ENCODE measurements at places on chromosomes 7 and 10.
A peak's percentile ranks its signal among the peaks of the same experiment; 100 is the strongest.

GRCh38 chr7:36473454-36474282, 84.0 kb downstream of the ANLN start:
- no peak for DNase-seq

- no peak for DNase-seq
Observed at GRCh38 chr10:15360566-15360965, 10.5 kb downstream of the FAM171A1 start.

GRCh38 chr10:26528715-26529393, 90.7 kb downstream of the APBB1IP start:
- no peak for DNase-seq

GRCh38 chr10:61992059-61992460, 90.6 kb downstream of the ARID5B start:
- peak; percentile 66 for DNase-seq
